ENCODE measurements at places on chromosomes 5 and 9.
A peak's percentile ranks its signal among the peaks of the same experiment; 100 is the strongest.

DNA sequence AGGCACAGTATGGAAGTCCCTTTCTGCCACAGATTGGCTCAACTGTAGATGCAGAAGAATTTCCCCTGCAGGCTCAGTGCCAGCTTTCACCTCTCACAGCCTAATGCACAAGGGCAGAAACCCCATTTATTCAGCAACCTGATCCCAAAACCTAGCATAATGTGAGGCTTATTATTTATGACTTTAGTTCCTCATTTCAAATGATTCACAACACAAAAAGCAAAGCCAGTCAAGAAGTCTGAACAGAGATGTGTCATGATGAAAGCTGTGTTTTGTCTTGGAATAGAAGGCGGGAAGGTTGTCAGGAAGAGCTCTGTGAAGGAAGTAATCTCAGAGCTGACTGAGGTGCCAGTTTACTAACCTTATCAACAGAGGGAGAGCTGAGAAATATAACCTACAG, 369.7 kb downstream of the LRRC70 start:
- no peak overlapping the region for H3K27ac ChIP-seq
- no peaks in the 10 kb centered on the region for H3K36me3 ChIP-seq
- H3K27me3 ChIP-seq = no peaks in the 10 kb centered on the region
- DNase-seq = no peak
- H3K4me1 ChIP-seq = no peaks in the 10 kb centered on the region
- H3K4me3 ChIP-seq = no peak overlapping the region

- H3K36me3 ChIP-seq = no peaks in the 10 kb centered on the region
- no peaks in the 10 kb centered on the region for H3K4me1 ChIP-seq
- no peak overlapping the region for H3K4me3 ChIP-seq
Measured at GRCh38 chr5:17910318-17910717, 276.1 kb downstream of the TAF11L14 start.

DNA sequence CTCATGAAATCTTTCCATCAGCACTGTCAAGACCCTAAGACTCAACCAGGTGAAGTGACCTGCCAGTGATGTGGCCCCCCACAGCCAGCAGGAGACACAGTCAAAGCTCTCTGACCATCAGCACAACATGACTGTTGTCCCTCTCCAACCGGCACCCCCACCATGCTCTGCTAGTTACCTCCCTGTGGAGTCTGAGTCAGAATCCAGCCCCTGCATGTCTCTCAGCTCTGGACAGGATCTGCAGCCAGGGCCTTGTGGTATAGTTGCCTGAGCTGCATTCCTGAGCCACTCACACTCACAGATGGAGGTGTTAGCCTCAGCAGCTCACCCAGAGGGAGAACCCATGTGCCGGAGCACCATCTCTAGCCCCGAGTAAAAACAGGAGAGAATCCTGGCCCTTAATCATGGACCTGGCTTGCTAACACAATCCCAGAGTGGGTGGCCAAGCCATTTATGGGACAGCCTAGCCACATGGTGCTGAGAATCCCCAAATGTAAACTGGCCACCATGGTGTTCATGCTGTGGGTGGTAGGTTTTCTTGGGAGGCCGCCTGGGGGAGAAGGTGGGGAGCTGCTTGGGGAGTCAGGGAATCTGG, 237.8 kb downstream of the PAPPA start:
- no peak for DNase-seq
- H3K4me1 ChIP-seq = no peaks in the 10 kb centered on the region
- no peaks in the 10 kb centered on the region for H3K36me3 ChIP-seq
- no peak overlapping the region for H3K4me3 ChIP-seq

GRCh38 chr5:4563400-4563799, 576.7 kb upstream of the ADAMTS16 start:
- no peak overlapping the region for H3K27ac ChIP-seq
- no peak overlapping the region for H3K4me3 ChIP-seq
- H3K36me3 ChIP-seq = no peaks in the 10 kb centered on the region
- H3K27me3 ChIP-seq = no peaks in the 10 kb centered on the region
- DNase-seq = no peak

DNA sequence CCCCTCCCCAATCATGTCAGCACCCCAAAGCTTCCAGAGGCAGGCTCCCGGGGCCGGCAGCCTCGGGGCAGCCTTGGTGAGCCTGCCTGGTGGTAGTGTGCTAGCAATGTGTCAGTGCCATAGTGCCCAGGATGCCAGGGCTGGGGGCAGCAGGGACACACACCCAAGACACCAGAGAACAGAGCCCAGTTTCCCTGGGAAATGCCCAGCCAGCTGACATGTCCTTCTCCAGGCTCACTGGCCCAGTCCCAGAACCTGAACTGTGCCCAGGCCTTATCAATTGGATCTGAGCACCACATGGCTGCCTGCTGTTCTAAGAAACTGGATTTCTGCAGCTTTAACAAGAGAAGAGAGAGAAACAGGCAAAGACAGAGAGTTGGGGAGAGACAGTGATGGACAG, 74.9 kb upstream of the LRRTM2 start:
- peaks cover 41% of the 10 kb centered on the region for H3K4me1 ChIP-seq
- DNase-seq = peak; percentile 40
- H3K36me3 ChIP-seq = no peaks in the 10 kb centered on the region
- H3K27ac ChIP-seq = no peak overlapping the region
- no peak overlapping the region for H3K4me3 ChIP-seq

- H3K27me3 ChIP-seq = no peaks in the 10 kb centered on the region
- H3K4me1 ChIP-seq = no peaks in the 10 kb centered on the region
- DNase-seq = no peak
- H3K36me3 ChIP-seq = no peaks in the 10 kb centered on the region
- H3K4me3 ChIP-seq = no peak overlapping the region
Measured at GRCh38 chr9:134693011-134693410, 51.4 kb downstream of the COL5A1 start.

- no peak for DNase-seq
- no peaks in the 10 kb centered on the region for H3K4me1 ChIP-seq
- H3K4me3 ChIP-seq = no peak overlapping the region
- H3K27ac ChIP-seq = no peak overlapping the region
- H3K27me3 ChIP-seq = no peaks in the 10 kb centered on the region
- H3K36me3 ChIP-seq = no peaks in the 10 kb centered on the region
Measured at GRCh38 chr5:68314465-68314864, 98.9 kb downstream of the PIK3R1 start.

DNA sequence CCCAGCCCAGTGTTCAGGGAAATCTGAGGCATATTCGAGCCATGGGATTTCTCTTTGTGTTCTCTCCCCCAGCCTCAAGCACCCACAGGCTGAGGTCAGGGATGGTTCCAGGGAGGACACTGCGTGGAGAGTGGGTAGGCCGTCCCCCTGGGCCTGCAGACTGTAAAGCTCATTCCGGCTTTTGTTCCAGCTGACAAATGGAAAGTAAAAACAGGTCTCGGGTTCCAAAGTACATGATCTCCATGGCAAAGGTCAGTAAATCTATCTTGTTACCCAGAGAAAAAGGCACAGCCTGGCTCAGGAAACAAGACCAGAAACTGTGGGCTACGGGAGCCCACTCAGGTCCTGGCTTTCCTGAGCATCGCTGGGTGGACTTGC, 116.2 kb downstream of the ROR2 start:
- H3K4me3 ChIP-seq = no peak overlapping the region
- H3K27me3 ChIP-seq = no peaks in the 10 kb centered on the region
- no peak overlapping the region for H3K27ac ChIP-seq
- H3K36me3 ChIP-seq = no peaks in the 10 kb centered on the region
- H3K4me1 ChIP-seq = no peaks in the 10 kb centered on the region

DNA sequence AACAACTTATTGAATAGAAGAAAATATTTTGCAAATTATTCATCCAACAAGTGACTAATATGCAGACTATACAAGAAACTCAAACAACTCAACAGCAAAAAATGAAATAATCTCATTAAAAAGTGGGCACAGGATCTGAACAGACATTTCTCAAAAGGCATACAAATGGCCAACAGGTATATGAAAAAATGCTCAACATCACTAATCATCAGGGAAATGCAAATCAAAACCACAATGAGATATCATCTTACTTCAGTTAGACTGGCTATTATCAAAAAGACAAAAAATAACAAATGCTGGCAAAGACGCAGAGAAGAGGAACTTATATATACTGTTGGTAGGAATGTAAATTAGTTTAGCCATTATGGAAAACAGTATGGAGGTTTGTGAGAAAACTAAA, 1.8 kb upstream of the AMACR start:
- no peaks in the 10 kb centered on the region for H3K36me3 ChIP-seq
- no peak for DNase-seq
- no peaks in the 10 kb centered on the region for H3K27me3 ChIP-seq

DNA sequence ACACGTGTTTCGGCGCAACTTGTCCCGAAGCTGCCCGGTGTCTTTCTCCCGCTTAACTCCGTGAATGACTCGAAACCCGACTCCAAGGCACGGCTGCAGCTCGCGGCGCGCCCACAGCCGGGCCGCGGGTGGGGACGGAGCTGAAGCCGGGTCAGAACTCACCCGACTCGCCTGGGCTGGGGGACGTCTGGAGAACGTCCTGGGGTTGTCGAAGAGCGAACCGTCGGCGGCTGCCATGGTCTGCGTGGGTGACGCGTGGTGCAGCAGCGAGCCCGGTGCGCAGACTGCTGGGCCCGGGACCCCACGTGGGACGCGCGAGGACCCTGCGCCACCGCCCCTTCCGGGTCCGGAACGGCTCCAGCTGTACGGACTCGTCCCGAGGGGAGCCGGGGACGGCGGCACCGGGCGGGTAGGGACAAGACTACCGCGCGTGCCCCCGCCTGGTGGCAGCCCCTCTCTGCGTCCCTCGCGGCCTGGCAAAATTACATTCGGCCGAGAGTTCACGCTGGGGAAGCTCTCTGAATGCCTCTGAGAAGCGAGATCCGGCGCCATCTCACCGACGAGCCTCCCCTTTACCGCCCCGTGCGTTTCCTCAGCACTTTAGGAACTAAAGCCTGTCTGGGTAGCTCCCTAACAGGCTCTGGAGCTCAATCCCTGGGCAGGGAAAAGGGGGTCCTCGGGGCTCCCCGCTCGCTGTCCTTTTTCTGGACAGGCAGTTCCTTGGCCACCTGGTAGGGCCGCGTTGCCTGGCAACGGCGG, at the start of gene DDX31:
DDX31 (minus strand) TSS at position 286 of the 759 bp plus-strand sequence; CDS start at position 237, 49 bp downstream.
- no peaks in the 10 kb centered on the region for H3K27me3 ChIP-seq
- no peaks in the 10 kb centered on the region for H3K36me3 ChIP-seq
- peak; percentile 91 for DNase-seq
- peak within 1 kb of the TSS; percentile 99 for H3K27ac ChIP-seq
- peak within 1 kb of the TSS; percentile 87 for H3K4me3 ChIP-seq

- H3K4me3 ChIP-seq = no peak overlapping the region
- H3K4me1 ChIP-seq = no peaks in the 10 kb centered on the region
- H3K36me3 ChIP-seq = no peaks in the 10 kb centered on the region
- no peak for DNase-seq
- H3K27me3 ChIP-seq = no peaks in the 10 kb centered on the region
Measured at GRCh38 chr5:73694089-73694488, 68.1 kb downstream of the ARHGEF28 start.

GRCh38 chr9:70998962-70999361, 122.5 kb downstream of the TRPM3 start:
- no peak overlapping the region for H3K4me3 ChIP-seq
- H3K27ac ChIP-seq = no peak overlapping the region
- H3K4me1 ChIP-seq = no peaks in the 10 kb centered on the region
- DNase-seq = no peak
- no peaks in the 10 kb centered on the region for H3K36me3 ChIP-seq

GRCh38 chr5:37615184-37615583, 224.7 kb downstream of the GDNF start:
- H3K27me3 ChIP-seq = no peaks in the 10 kb centered on the region
- no peaks in the 10 kb centered on the region for H3K36me3 ChIP-seq
- DNase-seq = no peak
- H3K4me3 ChIP-seq = no peak overlapping the region
- no peak overlapping the region for H3K27ac ChIP-seq
- no peaks in the 10 kb centered on the region for H3K4me1 ChIP-seq

DNA sequence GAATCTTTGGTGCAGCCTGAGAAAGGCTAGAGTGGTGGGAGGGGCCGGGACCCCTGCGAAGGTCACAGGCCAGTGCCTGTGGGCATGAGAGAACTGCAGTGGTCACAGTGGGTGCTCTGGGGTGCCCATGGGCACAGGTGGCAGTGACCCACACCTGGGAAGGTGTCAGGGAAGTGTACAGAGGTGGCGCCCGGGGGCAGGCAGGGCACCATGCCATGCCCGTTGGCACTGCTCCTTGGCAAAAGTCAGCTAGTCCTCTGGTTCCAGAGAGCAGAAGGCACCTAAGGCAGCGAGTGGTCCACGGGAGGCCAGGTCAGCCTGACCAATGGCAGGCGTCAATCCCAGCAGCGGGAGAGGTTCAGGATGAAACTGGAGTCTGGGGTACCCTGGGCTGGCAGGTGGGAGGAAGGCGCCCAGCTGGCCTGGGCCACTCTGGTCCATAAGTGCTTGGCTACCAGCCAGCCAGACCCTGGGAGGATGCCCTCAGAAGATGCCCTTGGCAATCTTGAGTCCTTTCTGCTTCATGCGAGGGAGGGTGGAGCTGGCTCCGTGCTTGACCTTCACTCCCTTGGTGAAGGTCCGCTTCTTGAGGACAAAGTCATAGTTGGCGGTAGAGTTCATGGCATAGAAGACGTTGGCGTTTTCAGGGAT, 22.8 kb downstream of the RALGDS start:
- peaks cover 43% of the 10 kb centered on the region for H3K36me3 ChIP-seq
- H3K27me3 ChIP-seq = no peaks in the 10 kb centered on the region
- no peak overlapping the region for H3K27ac ChIP-seq
- no peaks in the 10 kb centered on the region for H3K4me1 ChIP-seq
- peak; percentile 67 for DNase-seq
- no peak overlapping the region for H3K4me3 ChIP-seq

DNA sequence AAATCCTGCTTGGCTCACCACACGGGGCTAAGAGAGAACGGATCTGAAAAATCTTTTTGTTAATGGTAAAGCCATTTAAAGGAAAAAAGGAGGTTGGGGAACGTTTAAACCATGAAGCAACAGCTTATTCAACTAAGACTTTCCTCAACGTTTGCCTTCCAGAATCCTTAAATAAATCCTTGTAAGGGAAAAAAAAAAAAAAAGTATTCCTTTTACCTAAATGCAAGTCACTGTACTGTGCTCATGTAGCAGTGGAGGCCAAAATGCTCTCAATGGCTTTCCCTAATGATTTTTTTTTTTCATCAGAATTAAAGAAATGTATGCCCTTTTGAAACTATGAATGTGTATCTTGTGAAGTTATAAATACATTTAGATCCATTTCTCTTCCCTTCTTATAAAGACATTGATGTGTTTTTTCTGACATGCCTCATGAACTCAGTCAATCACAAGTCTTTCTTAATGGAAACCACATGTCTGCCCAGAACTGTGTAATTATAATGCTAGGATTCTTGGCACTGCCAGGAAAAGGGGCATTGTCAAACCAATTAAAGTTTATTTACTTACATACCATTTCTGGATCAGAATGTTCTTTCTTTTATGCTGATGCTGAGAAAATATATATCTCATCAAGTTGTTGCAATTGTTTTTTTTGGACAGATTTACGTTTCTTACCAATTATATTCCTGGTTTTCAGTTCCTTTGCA, 107.5 kb downstream of the EBF1 start:
- H3K27ac ChIP-seq = no peak overlapping the region
- no peaks in the 10 kb centered on the region for H3K36me3 ChIP-seq
- no peak for DNase-seq
- no peaks in the 10 kb centered on the region for H3K4me1 ChIP-seq

DNA sequence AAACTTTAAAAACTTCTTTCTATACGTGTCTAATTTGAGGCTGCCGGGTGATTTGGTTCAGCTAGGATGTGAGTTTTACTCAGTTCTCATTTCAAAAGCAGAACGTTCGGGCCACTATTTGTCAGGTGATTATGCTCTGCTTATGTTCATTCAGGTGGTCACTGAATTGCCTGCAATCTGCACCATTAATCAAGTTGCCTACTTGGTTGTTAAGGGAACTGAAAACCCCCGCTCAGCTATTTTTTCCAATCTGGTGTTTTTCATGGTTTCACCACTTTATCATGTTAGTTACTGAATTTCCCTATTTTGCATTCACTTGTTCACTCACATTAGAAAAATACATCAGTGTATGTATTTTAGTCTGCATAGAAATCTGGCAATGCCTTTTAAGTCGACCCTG, 523.0 kb downstream of the CSNK1G3 start:
- no peaks in the 10 kb centered on the region for H3K27me3 ChIP-seq
- no peak overlapping the region for H3K27ac ChIP-seq
- DNase-seq = no peak
- peaks cover 3% of the 10 kb centered on the region for H3K4me1 ChIP-seq
- no peak overlapping the region for H3K4me3 ChIP-seq
